Activated CD4-positive, alpha-beta T cell treated with anti-CD3 and anti-CD28 coated beads, Interleukin-2, amount 50 U/mL, for 24 hours (primary cell): ENCODE measurements at places on chromosomes 5 and 9.

DNA sequence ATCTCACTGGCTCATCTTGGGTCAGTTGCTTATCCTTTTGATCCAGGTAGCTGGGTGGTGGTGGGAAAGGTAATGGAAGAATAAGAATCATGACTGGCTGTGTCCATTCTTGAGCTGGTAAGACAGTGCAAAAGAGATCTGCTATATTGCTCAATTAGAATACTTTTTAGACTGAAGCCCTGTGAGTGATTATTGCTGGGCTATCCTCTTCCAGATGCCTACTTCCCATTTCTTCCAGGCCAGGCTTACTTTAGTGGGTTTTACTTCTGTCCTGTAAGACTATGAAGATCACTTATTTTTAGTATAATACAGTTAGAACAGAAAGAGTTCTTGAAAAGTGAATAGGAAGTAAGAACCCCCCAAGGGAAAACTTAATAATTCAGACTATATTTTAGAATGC, 7.2 kb downstream of the MARCHF6 start:
- no peak for DNase-seq

DNA sequence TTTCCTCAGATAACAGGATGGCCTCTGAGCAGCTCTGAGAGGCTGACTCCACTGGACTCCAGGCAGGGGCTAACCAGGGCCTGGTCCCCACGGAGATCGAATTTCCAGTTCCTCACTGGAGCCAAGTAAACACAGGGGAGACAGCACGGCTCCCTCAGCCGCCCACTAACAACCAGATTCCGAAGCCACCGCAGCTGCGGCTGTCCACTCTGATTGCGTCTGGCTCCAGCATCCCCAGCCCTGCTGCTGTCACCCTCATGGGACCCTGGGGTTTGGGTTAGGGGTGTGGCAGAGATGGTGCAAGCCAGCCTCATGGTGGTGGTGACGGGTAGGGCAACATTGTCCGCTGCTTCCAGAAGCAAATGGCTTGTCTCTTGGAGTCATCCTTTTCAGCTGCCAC, 172.6 kb downstream of the RGS3 start:
- no peak for DNase-seq

DNA sequence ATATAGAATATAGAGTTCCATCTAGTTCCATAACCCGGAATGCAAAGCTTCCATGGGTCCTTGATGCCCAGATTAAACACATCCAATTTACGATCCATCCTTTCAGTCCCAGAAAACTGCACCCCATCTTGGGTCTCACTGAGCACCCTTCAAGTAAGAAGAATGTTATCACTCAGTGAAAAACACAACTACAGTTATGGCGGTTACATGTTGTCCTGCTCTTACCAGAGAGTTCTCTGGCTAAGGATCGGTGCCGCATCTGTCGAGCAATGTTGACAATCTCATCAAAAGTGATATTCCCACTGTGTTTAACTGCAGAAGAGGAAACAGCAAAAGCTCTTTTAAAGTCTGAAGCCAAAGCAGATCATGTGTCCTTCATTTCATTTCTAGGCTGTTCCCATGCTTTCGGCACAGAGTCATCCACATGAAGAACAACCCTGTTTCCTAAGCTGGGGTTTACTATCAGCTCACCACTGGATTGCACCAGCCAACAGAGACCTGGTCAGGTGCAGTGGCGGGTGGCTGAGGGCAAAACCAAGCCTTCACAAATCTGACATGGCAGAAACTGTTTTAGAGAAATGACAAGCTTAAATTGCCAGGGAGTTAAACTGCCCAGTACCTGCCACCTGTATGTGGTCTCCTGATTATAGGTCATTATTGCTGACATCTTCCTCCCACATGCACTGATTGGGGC, 2.9 kb downstream of the RPL12 start:
- no peak for DNase-seq

DNA sequence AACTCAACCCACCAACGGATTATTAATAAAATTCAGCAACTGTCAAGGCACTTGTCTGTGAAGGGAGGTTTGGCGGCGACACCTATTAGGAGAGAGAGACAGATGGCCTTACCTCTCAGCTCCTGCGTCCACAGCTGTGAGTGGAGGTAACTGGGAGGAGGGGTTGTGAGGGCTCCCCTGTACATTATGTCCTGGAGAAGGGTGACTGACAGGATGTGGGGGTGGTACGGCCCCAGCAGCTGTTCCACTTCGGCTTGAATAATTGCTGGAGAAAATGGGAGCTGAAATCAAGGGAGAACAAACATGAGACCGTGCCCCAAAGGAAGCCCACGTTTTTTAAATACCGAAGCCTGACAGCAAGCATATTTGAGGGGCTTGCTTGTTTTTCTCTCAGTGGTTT, 353.5 kb upstream of the RFX3 start:
- no peak for DNase-seq

- no peak for DNase-seq
Observed at GRCh38 chr9:110116543-110116885, 91.4 kb downstream of the C9orf152 start.

DNA sequence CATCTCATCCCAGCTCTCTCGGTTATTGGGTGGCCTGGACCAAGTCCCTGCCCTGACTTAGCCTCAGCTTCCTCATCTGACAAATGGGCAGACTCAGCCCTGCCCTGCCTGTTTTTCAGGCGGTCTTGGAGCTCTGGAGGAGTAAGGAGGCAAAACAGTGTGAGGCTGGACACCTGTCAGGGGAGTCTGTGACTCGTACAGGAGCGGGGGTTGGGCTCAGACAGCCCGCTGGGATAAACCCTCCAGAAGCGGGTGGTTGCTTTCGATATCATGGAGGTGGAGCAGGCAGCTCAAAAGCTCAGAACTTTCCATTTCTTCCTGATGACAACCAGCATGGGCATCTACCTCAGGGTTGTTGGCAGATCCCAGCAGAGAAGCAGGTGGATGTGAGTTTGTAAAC, 72.9 kb upstream of the GGTA1 start:
- DNase-seq = no peak

DNA sequence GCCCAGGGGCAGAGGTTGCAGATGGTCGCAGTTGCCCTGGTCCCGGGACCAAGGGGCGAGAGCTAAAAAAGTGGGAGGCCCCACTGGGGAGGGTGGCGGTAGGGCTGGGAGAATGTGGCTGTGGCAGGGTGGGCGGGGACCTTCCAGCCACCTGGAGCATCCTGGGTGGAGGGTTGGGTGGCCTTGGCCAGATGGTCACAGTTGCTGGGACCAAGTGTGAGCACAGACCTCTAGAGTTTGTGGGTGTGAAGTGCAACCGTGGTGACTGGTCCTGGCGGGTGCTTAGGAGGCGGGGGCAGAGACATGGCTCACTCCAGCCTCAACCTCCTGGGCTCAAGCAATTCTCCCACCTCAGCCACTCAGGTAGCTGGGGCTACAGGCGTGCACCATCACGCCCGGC, 5.7 kb upstream of the TRAF2 start:
- no peak for DNase-seq

DNA sequence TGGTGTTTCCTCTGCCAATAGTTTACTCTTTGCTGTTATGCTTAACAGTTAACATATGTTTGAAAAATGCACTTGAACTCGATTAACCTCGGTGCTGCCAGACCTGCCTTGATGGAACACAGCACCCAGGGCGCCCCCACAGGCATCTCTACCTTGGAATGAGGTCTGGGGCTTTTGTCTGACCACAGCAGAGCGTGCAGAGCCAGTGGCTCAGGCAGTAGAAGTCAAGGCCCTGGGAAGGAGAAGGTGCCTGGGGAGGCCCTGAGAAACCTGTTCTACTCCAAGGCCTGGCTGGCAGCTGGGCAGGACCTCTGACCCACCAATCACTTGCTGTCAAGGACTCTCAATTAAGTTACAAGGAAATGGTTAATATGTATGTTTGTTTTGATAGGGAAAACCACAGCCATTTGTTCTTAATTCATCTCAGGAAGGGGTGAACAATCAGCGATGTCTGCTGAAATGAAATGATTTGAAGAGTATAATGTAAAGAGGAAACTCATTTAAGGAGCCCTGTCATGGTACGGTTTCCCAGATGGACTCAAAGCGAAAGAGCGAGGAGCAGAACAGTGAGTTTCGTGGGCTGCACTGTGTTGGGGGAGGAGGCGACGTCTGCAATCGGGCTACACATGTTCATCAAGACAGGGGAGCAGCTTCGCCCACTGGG, 21.9 kb downstream of the MACROH2A1 start:
- no peak for DNase-seq

DNA sequence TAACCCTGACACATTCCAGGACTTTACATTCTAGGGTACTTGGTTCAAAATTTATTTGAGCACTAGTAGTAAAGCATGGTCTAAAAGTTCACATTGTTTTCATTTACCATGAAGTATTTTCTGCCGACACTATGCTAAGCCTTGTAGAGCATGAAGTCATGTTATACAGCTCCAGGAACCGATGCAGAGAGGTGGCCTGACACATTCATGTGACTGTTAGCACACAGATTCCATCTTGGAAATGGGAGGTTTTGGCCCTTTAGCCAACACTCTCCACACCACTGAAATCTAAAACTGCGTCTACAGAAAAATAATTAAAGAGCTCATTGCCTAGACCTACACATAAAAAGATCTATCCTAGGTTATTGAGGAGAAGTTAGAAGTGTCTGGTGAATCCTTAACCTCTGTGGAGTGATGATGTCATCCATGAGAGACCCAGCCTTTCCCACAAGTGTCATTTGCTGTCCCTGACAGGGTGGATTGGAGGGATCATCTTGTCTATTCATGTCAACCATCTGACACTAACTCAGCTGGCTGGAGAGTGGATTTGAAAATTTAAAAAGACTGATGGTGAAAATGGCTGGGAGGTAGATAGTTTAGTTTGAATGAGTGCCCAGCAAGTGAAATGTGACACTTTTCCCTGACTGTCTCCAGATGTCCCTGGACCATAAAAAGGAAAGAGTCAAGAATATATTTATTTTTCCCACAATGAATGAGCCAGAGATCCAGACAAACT, 1.3 kb downstream of the RANBP3L start:
- no peak for DNase-seq

DNA sequence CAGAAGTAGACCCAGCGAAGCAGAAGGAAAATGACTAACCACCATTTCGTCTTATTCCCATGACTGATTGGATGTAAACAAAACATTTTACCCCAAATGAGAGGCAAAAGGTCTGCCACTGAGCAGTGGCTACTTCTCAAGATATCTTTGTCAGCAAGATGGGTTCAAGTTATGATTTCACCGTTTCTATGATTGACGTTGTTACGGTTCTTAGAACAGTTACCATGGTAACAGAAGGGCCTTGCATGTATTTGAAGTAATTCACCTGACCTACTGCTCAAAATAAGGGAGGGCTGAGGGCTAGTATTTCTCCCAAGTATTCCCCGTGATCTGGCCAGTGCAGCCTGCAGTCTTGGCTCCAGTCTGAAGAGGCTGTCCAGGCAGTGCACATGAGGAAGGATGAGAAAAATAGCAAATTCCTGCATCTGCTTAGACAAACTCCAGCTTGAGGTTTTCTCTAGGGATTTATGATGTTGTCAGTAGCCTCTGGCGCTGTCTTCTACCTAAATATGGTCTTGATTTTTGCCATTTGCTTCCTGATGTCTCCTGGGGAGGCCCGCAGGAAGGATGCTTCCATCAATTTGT, 372.7 kb downstream of the TMEM38B start:
- DNase-seq = no peak

DNA sequence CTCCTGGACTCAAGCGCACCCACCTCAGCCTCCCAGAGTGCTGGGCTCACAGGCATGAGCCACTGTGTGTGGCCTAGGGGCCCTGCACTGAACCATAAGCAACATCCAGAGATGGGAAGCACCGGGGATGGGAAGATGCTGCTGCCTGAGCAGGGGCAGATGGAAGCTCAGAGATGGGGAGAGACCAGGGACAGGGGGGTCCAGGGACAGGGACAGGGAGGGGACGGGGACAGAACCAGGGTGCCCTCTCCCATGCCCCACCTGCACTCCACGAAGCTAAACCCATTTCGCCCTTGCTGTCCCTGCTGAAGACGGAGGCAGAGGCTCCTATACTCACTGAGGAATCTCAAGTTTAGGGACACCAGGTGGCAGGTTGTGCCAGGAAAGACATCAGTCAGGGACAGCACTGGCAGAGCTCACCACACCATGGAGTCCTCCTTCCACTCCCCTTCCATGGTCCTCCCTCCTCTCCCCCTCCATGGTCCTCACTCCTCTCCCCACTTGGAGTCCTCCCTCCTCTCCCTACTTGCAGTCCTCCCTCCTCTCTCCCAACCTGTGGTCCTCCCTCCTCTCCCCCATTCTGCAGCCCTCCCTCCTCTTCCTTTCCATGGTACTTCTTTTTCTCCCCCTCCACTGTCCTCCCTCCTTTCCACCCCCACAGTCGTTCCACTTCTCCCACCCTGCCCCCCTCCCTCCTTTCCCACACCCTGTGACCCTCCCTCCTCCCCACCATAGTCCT, 45.5 kb upstream of the LRRC14B start:
- DNase-seq = no peak

- DNase-seq = no peak
Observed at GRCh38 chr5:120446901-120447300, 17.2 kb upstream of the PRR16 start.

DNA sequence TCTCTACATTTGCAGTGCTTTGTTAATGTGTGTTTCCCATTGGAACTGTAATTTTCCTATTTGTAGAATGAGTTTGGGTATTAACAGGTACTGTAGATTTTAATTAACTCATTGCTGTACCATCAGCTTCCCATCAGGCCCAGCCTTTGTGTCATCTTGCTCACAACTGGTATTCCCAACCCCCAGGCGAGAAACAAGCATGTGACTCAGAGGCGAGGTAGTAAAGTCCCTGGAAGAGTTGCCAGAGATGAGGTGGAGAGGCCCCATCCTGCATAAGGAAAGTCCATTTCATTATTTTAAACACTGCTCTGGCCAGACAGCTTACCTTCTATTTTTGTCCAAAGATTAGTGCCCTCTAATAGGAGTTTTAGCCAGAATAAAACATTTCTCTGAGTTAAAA, 29.9 kb downstream of the ADCY2 start:
- DNase-seq = no peak

- DNase-seq = no peak
Observed at GRCh38 chr9:36640771-36641381, 68.2 kb downstream of the MELK start.

DNA sequence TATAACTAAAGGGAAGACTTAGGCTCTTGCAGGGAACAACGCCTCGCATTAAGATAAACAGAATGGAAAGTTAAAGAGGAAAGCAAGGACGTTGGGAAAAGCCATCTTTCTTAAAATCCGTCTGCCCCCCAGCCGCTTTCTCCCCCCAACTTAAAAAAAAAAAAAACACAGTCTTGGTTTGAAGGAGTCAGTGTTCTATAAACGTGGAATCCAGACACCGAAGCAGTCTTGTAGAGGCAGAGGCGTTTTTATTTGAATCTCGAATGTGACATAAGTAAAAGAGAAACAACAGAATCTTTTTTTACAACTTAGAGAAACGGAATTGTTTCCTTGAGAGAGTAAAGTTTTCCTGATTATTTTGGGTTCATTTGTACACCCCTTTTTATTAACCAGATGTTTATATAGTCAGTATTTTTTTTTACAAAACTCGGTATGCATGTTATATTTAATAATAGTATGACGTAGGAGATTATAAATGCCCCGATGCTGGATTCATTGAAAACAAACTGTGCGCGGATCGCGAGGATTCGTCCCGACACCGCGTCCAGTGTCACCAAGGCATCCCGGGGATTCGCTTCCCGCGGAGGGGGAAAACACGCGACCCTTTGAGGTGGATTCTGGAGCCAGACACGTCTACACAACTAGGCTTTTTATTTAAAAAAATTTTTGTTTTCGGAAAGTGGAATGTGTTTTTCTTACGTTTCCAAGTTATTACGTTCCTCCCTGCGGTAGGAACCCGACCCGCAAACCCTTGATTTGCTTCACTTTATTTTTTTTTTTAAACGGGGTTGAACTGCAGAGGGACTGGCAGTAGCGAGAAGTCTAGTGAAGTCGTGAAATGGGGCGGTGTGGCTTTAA, 6.7 kb downstream of the PTCH1 start:
- no peak for DNase-seq

- no peak for DNase-seq
Observed at GRCh38 chr5:139769477-139769876, 26.1 kb upstream of the PSD2 start.
